ENCODE measurements at places on chromosomes 11 and 22. TPM values are rescaled to one million over a fixed set of nuclear protein-coding genes. Genes with fewer than 3 reads are reported as not detected.

The MGAT3 gene
- not detected for total RNA-seq

The RFPL1 gene
- not detected for total RNA-seq

The FADS2 gene
- total RNA-seq = 476 TPM

The NRGN gene
- 1.5 TPM for total RNA-seq

The CDON gene
- 5.2 TPM for total RNA-seq

The SCN2B gene
- not detected for total RNA-seq

The HORMAD2 gene
- not detected for total RNA-seq

The RASD2 gene
- total RNA-seq = under 0.01 TPM

The CLP1 gene
- 21.9 TPM for total RNA-seq

The GNAZ gene
- total RNA-seq = 11.6 TPM

The NAV2 gene
- total RNA-seq = 19.9 TPM

The MS4A7 gene
- not detected for total RNA-seq

The CCDC73 gene
- total RNA-seq = not detected

The API5 gene
- total RNA-seq = 82.4 TPM

The GAL3ST1 gene
- 0.11 TPM for total RNA-seq

The ART1 gene
- not detected for total RNA-seq

The CRYBA4 gene
- total RNA-seq = not detected

The SYT7 gene
- total RNA-seq = 31.4 TPM

The MS4A1 gene
- not detected for total RNA-seq

The ARFGAP3 gene
- 82.7 TPM for total RNA-seq

The OR2AG2 gene
- total RNA-seq = 0.55 TPM

The MOV10L1 gene
- 5.1 TPM for total RNA-seq

The OR51B5 gene
- total RNA-seq = not detected

The SAA2 gene
- total RNA-seq = not detected

The RIMBP3C gene
- total RNA-seq = 0.11 TPM

The GSTT2B gene
- total RNA-seq = 4.5 TPM

The CAPRIN1 gene
- total RNA-seq = 215 TPM

The PRAME gene
- total RNA-seq = not detected

The DGCR6 gene
- 2.2 TPM for total RNA-seq

The GAB4 gene
- not detected for total RNA-seq

The OR2D2 gene
- total RNA-seq = 1.5 TPM

The TMEM191B gene
- 0.12 TPM for total RNA-seq

The APOL3 gene
- 7.9 TPM for total RNA-seq

The NCAPD3 gene
- total RNA-seq = 11.6 TPM

The UCP3 gene
- 0.11 TPM for total RNA-seq

The C11orf97 gene
- total RNA-seq = not detected

The MS4A6A gene
- not detected for total RNA-seq

The LUZP2 gene
- total RNA-seq = 0.11 TPM

The OR4D5 gene
- total RNA-seq = not detected

The OR1S1 gene
- total RNA-seq = 0.12 TPM

The FXYD2 gene
- total RNA-seq = not detected

The BARX2 gene
- not detected for total RNA-seq

The CARNS1 gene
- total RNA-seq = under 0.01 TPM

The C11orf21 gene
- not detected for total RNA-seq

The KCNQ1OT1 gene
- 2.8 TPM for total RNA-seq

The MYO7A gene
- 0.12 TPM for total RNA-seq

The TEX12 gene
- total RNA-seq = 0.11 TPM

The CD248 gene
- 103 TPM for total RNA-seq

The ELMOD1 gene
- total RNA-seq = 1.1 TPM

The NAALADL1 gene
- 24.7 TPM for total RNA-seq

The SLC35F2 gene
- total RNA-seq = 22.9 TPM

The CDC42EP1 gene
- total RNA-seq = 15.1 TPM
